ENCODE measurements at places on chromosomes 7 and 10.

GRCh38 chr7:152424348-152425108 lies 11.3 kb downstream of the KMT2C start:
- DNase-seq, result no peak

DNA sequence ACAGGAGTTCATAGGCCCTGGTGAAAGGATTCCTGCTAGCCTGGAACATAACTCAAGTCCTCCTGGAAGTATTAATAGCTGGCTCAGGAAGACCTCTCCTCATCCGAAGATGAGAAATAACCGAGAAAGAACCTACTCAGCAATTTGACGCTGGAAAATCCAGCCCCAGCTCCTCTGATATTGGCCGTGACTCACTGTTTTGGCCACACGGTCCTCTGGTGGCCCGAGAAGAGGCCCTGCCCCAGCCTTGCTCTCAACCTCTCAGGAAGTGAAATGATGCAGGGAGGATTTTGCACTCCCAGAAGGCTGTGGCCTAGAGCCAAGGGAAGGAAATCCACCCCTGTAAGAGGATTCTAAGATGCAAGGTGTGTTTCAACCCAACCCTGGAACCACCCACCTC lies 121.6 kb downstream of the MTPAP start:
- no peak for DNase-seq

- no peak for DNase-seq
These were observed 211.1 kb upstream of the LRRTM3 start for GRCh38 chr10:66714741-66715140.

DNA sequence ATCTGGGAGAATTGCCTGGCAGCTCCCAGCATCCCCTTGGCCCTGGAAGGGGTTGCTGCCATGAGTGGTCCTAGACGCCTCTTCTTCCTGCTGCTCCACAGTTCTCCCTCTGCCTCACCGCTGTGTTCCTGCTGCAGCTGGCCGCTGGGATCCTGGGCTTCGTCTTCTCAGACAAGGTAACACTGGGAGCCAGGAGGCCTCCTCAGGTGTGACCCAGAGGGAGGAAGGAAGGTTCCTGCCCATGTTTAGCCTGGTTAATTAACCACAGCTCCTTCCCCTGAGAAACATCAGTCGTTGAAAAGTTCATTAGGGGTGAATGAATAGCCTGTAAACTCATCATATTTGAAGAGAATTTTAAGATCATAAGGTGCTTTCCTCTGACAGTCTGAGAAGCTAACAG lies 18.2 kb downstream of the TSPAN33 start:
- DNase-seq, result no peak

GRCh38 chr7:45151131-45151684 lies 6.4 kb upstream of the RAMP3 start:
- peak; percentile 45 for DNase-seq

- no peak for DNase-seq
These were observed 87.2 kb upstream of the A1CF start for GRCh38 chr10:50972591-50972990.

DNA sequence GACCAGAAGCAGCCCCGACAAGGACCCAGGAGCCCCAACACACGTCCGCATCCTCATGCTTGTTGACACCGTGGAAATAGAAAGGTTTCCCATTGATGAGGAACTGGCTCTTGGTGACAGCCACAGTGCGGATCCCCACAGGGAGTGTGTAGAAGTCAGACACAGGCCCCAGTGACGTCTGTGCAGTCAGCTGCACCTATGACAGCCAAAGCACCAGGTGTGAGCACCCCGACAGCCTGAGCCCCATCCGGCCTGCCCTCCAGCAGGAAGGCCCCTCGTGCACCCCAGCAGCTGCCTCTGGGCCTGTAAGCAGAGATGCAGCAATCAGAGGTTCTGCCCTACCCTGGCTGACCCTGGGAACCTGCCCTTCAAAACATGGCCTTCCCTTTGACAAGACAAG lies 7.1 kb downstream of the GUSB start:
- DNase-seq, result peak; percentile 10

- no peak for DNase-seq
These were observed 30.4 kb downstream of the ZNF786 start for GRCh38 chr7:149060156-149060555.

DNA sequence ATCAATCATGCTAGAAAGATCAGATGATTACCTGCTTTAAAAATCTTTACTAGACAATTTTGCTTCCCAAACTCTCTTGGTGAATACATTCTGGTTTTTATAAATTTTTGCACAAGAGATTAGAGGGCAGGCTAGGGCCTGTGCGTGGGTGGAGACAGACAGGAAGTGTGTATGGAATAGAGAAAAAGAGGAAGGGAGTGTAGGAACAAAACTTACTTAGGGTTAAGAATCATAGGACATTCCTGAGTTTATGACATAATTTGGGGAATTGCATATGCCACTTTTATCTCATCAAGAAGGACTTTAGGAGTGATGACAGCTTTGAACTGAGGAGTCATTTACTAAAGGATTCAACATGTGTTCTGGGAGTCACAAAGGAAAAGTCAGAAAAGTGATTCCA lies 31.3 kb downstream of the LAMB1 start:
- peak; percentile 81 for DNase-seq

DNA sequence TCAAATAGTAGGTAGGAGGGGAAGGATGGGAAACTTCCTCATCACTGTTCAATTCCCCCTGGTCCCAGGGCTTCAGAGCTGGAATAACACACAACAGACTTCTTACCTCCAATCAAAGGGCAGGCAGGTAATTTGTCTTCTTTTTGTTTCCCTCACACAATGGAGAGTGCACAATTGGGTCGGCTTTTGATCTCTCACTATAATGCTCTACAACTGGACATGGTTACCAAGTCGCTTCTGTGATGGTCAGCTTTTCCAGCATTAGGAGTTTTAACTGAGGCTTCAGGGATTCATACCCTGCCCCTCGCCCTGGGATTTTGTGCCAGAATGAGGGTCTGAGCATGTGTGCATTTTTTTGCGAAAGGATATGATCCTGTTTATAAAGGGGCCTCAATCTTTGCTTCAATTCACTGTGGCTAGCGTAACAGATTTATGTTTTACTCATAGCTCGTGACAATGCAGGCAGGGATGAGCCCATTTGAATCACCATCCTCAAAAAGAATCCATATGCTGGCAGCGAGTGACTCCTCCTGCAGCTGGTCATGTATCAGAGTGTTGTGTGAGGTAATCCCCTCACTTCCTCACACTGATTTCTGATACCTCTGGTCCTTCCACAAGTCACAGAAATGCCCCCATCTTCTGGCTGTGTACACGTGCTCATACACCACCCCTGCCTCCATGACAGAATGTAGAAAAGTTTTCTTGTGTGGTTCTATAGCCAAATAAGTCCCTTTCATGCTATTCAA lies 189.6 kb downstream of the CTTNBP2 start:
- DNase-seq, result no peak

GRCh38 chr10:50613150-50613549 lies 10.6 kb downstream of the SGMS1 start:
- DNase-seq, result no peak

- DNase-seq, result no peak
These were observed 253.6 kb downstream of the CNTNAP2 start for GRCh38 chr7:146370171-146370570.

- DNase-seq, result no peak
These were observed 30.0 kb upstream of the AP5Z1 start for GRCh38 chr7:4745265-4745919.

- DNase-seq, result no peak
These were observed 64.2 kb downstream of the TAX1BP1 start for GRCh38 chr7:27804139-27804538.

- DNase-seq, result no peak
These were observed 18.9 kb upstream of the ZNF212 start for GRCh38 chr7:149220534-149220933.

DNA sequence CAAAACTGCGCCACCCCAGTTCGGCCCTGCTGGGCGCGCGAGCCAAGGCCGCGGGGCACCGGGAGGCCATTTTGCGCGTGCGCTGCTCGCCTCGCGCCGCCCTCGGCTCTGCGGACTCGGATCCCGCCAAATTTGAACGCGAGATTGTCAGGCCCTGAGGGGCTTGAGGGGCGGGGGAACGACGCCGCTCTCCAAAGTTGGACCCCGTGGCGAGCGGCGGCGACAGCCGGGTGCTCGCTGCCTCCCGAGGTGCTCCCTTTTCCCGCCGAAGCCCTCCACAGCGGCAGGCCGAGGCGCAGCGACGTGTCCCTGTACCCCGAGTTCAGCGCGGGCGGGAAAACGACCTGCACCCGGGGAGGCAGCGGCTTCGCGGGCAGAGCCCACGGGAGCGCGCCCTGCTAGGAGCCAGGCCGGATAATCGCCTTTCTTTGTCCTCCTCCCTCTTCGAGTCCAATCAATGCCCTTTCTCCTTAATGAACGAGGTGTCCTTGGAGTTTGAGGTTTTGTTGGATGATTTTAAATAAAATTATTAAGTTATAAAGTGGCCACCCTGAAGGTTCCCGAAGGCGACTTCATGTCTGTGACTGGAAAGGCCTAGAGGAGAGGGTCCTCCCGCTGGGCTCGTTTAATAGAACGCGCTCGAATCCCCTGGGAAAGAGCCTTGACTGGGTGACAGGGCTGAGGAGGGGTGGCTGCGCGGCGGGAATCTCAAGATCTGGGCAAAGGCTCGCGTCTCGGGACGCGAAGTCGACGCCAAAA lies 10.7 kb upstream of the SPAG6 start:
- no peak for DNase-seq

GRCh38 chr10:128897401-128898129 lies 569.5 kb upstream of the MGMT start:
- no peak for DNase-seq

DNA sequence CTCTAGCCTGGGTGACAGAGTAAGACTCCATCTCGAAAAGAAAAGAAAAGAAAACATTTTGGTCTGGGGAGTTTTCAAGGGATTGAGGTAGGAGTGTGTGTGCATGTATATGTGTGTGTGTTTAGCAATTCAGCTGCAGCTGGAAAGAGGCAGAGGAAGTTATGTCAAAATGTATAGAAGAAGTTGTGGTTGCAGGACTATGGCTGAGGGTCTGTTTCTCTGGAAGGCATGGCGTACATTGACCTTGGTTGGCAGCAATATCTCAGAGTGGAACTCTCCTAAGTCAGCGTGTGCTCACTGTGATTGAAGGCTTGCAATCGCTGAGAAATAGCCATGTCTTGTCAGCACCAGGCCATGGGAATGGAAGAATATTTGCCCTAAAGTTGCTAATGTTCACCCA lies 28.6 kb upstream of the RHBDD2 start:
- DNase-seq, result no peak

GRCh38 chr10:6446711-6447110 lies 133.4 kb downstream of the PRKCQ start:
- no peak for DNase-seq

- DNase-seq, result no peak
These were observed 147.9 kb downstream of the IMMP2L start for GRCh38 chr7:111414374-111414773.

DNA sequence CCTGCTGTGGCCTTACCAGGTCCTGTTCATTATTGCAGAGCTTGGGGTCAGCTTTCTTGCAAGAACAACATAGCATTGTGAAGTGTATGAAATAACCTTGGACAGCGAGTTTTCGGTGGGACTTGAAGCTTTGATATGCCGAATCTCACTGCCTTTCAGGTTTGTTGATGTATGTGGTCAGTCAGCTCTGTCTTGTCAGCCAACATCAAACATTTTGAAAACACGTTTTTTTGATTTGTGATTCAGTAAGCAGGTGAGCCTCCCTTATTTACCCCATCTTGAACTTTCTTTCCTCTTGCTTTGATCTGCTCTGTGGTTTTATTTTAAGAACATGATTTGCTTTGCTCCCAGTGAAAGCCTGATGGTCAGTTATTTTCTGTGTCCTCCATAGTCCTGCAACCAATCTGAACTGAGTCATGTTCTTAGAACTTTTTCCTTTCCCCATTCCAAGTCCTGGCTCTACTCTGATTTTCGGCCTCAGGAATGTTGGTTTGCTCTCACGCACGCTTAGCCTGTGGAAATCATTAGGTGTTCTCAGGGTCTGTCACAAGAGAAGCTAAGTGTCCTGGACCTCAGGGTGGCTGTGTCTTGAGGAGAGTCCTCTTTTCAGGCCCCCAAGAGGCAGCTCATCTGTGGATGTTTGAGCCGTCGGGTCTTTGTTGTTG lies 8.7 kb downstream of the WBP1L start:
- DNase-seq, result peak; percentile 82

GRCh38 chr10:56586461-56586891 lies 225.4 kb upstream of the ZWINT start:
- no peak for DNase-seq

- DNase-seq, result no peak
These were observed 118.9 kb downstream of the PRPF18 start for GRCh38 chr10:13705526-13706174.

GRCh38 chr7:39083781-39084180 lies 106.1 kb downstream of the POU6F2 start:
- DNase-seq, result no peak

DNA sequence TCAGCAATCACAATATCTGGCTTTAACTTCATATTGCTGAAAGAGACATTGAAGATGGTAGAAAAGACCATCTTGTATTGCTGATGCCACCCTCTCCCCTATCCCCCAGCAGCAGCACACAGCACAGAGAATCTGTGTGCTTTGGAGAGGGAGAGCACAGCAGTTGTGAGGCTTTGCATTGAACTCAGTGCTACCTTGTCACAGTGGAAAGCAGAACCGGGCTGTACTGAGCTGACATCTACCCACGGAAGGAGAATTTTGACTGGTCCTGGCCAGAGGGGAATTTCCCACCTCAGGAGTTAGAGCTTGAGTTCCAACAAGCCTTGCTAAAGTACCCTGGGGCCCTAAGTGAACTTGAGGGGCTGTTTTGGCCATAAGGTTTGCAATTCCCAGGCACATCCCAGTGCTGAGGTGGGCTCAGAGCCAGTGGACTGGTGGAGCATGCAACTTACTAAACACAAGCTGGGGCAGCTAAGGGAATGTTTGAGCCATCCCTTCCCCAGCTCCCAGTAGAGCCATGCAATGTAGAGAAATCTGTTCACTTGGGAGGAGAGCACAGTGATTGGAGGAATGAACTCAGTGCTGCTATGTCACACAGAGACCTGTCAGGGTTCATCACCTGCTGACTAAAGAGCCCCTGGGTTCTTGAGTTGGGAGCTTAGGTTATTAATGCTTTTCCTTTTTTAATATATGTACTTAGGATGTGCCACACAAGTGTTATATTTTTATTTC lies 62.1 kb downstream of the OR13A1 start:
- no peak for DNase-seq

- DNase-seq, result no peak
These were observed 507.4 kb upstream of the COBL start for GRCh38 chr7:51824050-51824449.

GRCh38 chr7:25844102-25844870 lies 307.7 kb upstream of the NFE2L3 start:
- DNase-seq, result no peak

GRCh38 chr10:24639124-24639523 lies 84.6 kb downstream of the ARHGAP21 start:
- DNase-seq, result no peak

DNA sequence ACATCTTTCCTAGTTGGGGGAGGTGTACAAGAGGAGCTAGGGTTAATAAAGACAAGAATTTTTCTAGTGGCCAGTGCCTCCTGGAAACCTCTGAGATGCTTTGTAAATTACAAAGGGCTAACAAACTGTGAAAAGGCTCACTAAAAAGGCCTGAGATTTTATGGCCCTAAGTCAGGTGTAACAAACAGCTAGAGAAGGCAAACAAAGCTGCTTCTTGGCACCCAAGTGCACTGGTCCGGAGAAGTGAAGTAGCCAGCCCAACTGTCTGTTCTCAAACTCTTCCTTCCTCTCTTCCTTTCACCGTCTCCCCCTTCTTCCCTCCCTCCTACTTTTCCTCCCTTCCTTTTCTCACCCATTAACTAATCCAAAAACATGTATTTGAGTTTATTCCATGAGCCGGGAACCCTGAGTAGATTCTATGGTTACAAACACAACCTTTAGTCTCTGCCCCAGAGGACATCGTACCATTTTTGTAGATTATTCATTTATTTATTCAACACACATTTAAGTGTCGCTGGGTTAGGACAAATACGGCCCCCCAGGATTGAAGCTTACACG lies 143.4 kb upstream of the PCGF5 start:
- DNase-seq, result no peak

All from sigmoid colon (tissue), 7 donors.